ENCODE measurements at places on chromosomes 2 and 18. TPM values are rescaled to one million over a fixed set of nuclear protein-coding genes. Genes with fewer than 3 reads are reported as not detected.

SNTG2 gene
- total RNA-seq, result not detected

QPCT gene
- total RNA-seq, result 23.2 TPM

FAP gene
- total RNA-seq, result 25.0 TPM

PSMD1 gene
- total RNA-seq, result 36.1 TPM

ANKRD30BL gene
- not detected for total RNA-seq

SERPINB4 gene
- total RNA-seq, result not detected

RESP18 gene
- total RNA-seq, result not detected

LRP1B gene
- under 0.01 TPM for total RNA-seq

TUBA3E gene
- not detected for total RNA-seq

ASNSD1 gene
- 21.8 TPM for total RNA-seq

MRPL30 gene
- 27.2 TPM for total RNA-seq

CPLX4 gene
- total RNA-seq, result not detected

INPP5D gene
- 2.7 TPM for total RNA-seq
